ENCODE measurements at places on chromosomes 12 and 14.

DNA sequence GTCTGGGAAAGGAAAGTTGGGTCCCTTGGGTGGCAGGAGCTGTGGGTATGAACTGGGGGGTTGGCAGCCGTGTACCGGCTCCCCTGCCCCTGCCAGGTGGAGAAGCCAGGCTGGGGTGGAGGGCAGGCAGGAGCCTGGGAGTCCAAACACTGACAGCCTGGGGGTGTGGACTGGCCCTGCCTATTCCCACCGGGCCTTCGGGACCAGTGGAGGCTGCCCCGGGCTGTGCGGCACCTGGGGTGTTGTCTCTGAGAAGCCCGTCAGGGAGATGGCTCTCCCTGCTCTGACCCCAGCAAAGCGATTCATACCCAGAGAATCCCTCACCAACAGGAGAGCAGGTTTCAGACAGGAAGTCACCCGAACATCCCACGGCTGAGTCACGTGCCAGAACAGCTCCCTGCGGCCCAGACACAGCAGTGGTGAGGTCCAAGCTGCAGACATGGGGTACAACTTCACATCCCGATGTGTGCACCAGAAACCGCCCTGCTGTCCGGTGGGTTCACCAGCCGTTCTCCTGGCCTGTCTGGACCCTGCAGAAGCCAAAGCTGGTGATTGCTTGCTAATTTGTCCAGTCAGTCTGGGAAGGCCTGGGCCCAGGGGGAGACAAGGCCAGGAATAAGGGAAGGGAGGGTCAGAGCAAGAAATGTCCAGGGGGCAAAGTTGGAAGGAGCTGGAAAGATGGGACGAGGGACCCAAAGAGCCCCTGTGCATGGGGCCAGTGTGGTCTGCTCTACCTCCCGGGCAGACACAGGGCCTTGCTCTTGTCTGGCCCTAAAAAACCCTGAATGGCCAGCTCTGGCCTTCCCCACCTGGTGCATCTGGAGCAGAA is 2.1 kb upstream of the GPR132 start:
- no peak for DNase-seq

DNA sequence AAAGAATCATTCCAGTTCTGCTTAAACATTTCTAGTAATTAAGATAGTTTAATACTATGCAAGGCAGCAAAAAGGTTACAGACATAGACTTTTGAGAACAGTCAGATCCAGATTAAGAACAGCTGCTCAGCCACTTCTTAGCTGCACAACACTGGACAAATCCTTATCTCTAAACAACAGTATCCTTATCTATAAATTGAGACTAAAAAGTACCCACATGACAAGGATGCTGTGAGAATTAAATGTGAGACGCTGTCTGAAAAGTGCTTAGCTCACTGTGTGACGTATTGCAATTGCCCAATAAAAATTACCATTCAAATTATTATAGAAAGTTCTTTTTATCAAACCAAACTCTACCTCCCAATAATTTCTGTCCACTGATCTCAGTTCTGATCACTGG is 35.5 kb downstream of the BORCS5 start:
- no peak for DNase-seq

- DNase-seq, result no peak
Observed at GRCh38 chr12:106249411-106250135, 1.8 kb upstream of the CKAP4 start.

- DNase-seq, result no peak
Observed at GRCh38 chr14:73223049-73223448, 14.3 kb upstream of the PAPLN start.

DNA sequence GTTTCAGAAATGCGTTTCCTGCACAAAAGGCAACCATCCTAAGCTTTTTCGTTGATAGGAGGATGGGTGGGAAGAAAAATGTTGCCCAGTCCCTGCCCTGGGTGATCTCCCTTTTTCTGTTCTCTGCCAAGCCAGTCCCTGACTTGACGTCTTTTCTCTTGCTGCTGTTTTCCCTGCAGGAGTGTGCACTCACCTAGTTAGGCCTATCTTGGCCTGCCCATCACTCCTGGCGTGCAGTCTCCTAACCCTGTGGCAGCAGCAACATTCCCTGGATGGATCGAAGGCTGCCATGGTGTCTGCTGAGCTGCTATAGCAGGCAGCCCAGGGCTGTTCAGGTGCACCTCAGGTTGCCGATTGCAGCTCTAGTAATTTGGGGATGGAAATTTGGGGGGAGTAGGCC is 1.2 kb downstream of the UNC119B start:
- no peak for DNase-seq

GRCh38 chr12:48143898-48144297 is 13.4 kb downstream of the ASB8 start:
- DNase-seq, result no peak

- DNase-seq, result no peak
Observed at GRCh38 chr12:34358198-34358597, 335.9 kb downstream of the ALG10 start.

GRCh38 chr14:99401211-99401610 is 79.4 kb downstream of the SETD3 start:
- no peak for DNase-seq

DNA sequence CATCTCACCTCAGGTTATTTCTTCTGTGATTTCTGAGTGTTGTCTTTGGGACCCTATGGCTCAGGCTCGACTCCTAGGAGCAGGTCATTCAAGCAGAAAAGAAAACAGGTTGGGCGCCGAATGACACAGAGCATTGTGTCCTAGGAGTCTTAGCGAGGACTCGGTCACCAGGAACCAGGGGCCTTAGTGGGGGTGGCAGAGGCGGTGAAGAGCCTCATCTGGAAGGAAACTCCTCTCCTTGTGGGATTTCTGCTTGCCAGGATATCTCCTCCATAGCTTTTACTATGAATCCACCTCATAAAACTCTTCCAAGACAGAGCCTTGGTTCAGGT is 630 bp downstream of the PLEKHH1 start:
- DNase-seq, result no peak

GRCh38 chr14:56744016-56744415 is 66.3 kb downstream of the OTX2 start:
- DNase-seq, result no peak

DNA sequence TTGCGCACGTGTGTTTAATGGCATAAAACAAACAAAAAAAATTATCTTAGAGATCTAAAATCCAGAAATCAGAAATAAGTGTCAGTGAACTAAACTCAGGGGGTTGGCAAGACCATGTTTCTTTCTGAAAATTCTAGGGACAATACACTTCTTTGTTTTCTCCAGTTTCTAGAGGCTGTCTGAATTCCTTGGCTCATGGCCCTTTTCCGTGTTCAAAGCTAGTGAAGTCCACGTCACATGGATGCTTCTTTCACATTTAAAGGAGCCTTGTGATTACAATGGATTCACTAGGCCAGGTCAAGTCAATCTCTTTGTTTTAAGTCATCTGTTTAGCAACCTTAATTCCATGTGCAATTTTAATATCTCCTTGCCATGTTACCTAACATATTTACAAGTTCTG is 22.4 kb downstream of the SLCO1B3 start:
- no peak for DNase-seq

DNA sequence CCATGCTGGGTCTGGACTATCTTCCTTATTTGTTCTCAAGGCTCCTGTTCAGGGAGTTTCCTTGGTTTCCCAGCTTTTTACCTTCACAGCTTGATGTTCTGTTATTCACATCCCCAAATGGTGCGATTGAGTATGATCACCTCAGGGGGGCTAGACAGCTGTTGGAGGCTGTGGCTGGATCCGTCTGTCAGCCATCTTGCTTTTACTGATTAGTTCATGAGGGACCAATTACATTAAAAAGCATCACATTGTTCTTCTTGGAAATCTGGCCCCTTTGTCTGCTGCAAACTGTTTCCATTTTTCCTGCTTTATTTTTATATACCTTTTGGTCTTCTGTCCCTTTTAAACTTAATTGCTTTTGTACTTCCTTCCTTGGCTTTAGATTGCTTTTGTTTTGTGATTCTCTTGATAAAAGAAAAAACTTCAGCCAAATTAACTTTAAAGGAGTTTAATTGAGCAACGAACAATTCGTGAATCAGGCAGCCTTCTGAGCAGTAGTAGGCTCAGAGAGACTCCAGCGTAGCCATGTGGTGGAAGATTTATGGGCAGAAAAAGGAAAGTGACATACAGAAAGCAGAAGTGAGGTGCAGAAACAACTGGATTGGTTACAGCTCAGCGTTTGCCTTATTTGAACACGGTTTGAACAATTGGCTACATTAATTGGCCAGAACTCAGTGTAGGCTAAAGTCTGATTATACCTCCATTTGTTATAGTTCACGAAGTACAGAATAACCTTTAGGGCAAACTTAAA is 208.7 kb downstream of the AEBP2 start:
- no peak for DNase-seq

- DNase-seq, result no peak
Observed at GRCh38 chr12:96104566-96104965, 69.2 kb upstream of the LTA4H start.

GRCh38 chr14:93959239-93960107 is 16.9 kb downstream of the ASB2 start:
- DNase-seq, result no peak

GRCh38 chr12:48279101-48279500 is 71.6 kb downstream of the ZNF641 start:
- DNase-seq, result no peak

DNA sequence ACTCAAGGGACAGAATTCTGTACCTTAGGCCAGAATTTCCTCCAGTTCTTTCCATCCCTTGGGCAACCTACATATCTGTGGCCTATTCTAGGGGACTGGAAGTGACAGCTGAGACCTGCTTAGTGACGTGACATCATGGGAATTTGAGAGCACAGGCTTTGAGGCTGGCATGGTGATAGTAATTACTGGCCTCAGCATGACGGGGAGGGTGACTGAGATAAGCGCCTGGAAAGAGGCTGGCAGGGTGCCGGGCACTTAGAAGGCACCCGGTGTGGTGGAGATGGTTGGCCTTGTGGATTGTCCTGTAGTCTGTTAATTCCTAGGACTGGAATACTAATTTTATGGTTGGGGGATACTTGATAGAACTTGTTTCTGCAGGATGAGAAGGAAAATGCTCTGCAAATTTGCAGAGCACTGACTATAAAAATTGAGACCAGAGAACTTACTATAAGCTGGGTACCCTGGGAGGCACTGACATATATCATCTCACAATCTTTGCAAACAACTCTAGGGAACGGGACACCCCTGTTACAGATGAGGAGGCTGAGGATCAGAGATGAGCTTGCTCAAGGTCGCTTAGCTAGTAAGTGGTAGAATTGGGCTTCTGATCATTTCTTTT is 42.2 kb upstream of the TBX3 start:
- DNase-seq, result no peak

GRCh38 chr12:26340649-26341048 is 145.3 kb downstream of the SSPN start:
- DNase-seq, result no peak

GRCh38 chr14:70143306-70143705 is 45.4 kb downstream of the SLC8A3 start:
- DNase-seq, result no peak

DNA sequence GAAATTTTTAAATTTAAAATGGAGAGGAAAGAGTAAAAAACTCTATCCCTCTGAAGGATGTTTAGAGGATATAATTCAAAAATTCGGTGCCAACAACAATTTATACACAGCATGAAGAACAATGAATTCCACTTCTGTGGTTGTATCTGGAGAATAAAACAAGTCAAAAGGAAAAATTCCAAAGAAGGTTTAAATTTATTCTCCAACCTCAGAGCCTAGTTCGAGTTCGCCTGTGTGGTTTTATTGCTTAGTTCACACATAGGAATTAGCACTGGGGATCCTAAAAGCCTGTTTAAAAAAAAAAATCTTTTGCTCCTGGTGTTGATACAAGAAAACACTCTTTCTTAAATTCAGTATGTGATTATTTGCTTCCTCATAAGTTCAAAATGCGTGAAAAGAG is 79.2 kb downstream of the LLPH start:
- no peak for DNase-seq

DNA sequence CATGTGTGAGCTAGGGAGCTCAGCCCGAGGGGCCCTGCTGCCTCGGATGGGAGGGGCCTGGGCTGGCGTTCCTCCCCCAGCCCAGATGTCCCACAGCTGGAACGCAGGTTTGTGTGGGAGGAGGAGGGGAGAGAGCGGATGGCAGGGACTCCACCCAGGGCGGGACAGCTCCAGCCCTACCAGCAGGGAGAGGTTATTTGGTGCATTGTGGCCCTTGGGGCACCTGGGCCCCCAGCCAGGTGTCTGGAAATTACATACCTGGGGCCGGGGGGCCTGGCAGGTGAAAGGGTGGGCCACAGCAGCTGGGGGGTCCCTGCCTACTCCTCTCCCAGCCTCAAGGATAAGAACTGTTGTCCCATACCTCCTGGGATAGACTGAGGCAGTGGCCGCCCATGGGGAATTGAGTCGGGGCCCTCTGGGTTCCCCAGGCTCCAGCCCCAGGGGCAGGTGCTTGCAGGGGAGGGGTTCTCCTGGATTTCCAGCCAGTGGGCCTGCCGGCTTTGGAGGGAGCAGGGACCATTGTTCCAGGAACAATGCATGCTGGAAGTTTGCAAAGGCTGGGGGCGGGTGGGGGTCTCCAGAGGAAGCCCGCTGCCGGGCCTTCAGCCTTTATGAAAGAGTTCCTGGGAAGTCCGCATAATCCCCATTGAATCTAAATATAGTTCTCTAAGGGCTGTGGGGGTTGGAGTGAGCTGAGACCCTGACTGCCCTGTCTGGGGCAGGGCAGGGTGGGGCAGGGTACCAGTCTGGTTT is 1.2 kb downstream of the KIF26A start:
- DNase-seq, result no peak

DNA sequence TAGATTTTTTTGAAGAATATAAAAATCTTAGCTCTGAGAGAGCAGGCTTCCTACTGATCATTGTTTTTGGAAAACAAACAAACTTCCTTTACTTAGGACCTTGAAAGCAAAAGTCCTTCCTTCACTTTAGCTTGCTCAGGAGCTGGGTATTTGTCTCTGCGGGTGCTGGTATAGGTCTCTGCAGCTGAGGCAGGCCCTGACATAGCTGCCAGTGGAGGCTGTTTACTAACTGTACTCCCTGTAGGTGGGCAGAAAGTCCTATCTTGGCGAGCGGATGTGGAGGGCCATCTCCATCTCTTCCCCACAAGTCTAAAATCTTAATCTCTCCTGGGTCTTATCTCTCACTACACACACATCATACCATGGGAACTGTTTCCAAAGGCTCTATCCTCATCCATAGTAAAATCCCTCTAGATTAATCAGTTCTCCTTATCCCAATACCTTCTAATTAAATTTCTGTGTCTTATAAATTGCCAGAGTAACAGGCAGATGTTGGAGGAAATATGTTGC is 4.1 kb upstream of the MIA2 start:
- DNase-seq, result no peak

- no peak for DNase-seq
Observed at GRCh38 chr14:54672688-54673087, 105.8 kb downstream of the SAMD4A start.

GRCh38 chr14:74018586-74019407 is at the start of the genes BBOF1 and ENTPD5:
Gene BBOF1, plus strand, starts transcription at chr14:74019349. Its CDS starts 130 bp downstream, at chr14:74019479.
Gene ENTPD5, minus strand, starts transcription at chr14:74019288. Its CDS starts 31,186 bp downstream, at chr14:73988102.
- DNase-seq, result peak; percentile 89

DNA sequence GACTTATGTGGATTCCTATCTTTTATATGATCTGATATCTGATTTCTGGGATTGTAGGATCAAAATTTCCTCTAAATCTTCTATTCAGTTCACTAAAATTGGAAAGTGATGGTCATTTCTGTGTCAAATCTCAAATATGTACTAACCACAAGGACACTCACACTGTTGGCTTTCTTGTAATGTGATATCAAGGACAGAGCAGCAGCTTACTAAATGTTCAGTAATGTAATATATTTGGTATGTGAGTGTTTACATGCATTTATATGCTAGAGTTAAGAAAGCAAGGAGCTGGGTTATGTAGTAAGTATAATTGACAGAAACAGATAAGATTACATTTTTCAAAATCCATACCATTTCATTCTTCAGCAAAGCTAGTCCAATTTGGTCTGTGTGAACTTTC is 16.5 kb downstream of the PUS7L start:
- no peak for DNase-seq

All from right lung (tissue), 10 donors.